ENCODE measurements at places on chromosomes 7 and 10.

- no peak for DNase-seq
These were observed 103.0 kb downstream of the VOPP1 start for GRCh38 chr7:55469271-55469681.

GRCh38 chr7:27156916-27157701 is 634 bp upstream of the HOXA7 start:
- no peak for DNase-seq

GRCh38 chr10:75980419-75981002 is 549.1 kb downstream of the LRMDA start:
- no peak for DNase-seq

DNA sequence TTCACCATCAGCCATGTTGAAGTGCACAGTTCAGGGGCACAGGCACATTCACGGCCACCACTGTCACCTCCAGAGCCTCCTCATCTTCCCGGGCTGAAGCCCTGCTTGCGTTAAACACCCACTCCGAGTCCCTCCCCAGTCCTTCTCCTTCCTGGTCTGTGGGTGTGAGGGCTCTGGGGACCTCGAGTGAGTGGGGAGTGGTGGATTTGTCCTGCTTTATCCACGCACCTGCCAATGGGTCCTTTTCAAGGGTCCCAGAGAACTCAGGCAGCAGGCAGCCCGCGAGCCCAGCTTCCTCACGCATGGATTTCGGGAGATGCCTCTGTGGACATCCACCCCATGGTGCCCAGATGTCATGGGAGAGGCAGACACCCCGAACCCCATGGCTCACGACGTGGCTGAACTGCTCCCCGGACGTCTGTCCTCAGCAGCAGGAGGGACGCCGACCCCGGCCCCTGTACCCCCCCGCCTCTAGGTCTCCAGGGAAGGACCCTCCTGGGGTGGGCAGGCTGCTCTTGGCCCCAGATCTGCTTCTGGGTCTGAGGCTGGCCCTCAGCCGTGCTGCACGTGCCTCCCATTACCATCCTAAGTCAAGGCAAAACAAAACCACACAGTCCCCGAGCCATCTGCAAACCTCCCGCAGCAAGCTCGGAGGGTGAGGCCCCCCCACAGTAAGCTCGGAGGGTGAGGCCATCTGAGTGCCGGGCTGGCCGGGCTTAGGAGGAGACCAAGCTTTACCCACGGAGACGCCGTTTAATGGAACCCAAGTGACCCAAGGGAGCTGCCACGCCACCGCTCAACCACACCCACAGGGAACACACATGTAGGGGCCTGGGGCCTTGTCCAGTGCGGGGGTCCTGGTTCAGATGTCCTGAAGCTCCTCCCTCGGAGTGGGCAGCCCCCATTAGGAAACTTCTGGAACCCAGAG is 9.0 kb downstream of the CYP2W1 start:
- DNase-seq, result no peak

DNA sequence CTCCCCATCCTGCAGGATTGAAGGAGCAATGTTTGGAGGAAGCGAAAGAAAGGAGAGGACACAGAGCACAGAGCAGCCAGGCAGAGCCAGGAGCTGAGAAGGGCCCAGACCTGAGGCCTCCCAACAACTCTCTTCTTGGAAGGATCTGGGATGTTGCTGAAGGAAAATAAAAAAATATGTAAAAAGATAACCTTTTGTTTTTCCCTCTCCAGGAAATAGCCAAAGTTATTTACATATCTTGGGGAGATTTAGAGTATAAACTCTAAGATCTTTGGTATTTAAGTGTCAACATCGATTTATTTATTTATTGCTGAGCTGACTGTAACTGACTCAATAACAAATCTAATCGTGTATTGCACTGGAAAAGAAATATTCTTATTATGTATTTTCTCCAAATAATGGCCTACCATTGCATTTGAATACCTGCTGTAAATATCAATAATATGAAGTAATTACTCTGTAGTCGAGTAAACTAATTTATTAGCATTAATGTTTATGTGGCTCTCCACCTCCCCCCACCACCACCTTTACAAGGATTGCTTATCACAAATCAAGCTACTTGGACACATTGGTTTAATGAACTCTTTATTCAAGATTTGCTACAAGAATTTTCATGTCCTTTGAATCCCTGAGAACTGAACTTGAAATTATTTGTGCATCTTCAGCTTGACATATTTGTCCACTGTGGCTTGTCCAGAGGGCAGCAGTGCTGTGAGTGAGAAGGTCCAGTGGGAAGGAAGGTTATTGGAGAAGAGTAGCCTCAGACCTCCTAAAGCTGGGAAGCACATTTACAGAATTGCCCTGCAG is 1.8 kb upstream of the HOXA11 start:
- no peak for DNase-seq

DNA sequence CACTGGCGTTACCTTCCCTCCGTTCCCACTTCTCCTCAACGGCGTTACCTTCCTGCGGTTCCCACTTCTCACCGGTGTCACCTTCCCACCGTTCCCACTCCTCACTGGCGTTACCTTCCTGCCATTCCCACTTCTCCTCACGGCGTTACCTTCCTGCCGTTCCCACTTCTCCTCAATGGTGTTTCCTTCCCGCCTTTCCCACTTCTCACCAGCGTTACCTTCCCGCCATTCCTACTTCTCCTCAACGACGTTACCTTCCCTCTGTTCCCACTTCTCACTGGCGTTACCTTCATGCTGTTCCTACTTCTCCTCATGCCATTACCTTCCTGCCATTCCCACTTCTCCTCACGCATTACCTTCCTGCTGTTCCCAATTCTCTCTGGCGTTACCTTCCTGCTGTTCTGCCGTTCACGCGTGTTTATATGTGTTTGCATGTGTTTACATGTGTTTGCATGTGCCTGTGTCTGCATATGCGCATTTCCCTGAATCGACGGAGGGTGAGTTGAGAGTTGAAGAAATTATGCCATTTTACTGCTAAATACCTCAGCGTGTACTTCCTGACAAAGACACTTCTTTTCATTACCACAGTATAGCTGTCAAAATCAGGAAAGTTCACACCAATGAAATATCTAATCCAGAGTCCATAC is 23.2 kb upstream of the CFAP46 start:
- no peak for DNase-seq

DNA sequence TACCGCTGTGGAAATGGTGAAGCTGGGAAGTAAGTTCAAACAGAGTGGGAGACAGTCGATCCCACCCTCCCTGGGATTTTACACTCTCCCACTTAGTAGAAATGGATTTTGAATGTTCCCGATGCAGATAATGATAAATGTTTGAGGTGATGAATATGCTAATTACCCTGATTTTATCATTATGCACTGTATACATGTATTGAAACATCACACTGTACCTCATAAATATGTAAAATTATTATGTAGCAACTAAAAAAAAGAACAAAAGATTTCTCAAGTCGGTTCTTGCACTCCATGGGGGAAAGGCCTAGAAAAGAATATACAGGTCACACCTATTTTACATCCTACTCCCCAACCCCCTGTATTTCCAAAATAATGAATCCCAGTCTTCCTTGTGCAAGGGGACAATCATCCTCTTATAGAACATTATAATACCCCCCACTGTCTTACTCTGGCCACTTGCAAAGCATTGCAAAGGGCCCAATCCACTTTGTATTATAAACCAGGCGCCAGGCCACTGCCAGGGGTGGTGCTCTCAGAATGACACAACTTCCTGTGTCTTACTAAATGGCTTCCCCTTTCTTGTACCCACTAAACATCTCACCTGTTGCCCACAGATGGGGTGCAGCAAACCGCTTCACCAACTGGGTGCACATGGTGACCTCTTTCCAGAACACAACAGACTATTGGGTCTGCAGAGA is 20.6 kb upstream of the OR2AE1 start:
- no peak for DNase-seq

GRCh38 chr10:1567742-1568495 is 169.4 kb downstream of the ADARB2 start:
- no peak for DNase-seq

DNA sequence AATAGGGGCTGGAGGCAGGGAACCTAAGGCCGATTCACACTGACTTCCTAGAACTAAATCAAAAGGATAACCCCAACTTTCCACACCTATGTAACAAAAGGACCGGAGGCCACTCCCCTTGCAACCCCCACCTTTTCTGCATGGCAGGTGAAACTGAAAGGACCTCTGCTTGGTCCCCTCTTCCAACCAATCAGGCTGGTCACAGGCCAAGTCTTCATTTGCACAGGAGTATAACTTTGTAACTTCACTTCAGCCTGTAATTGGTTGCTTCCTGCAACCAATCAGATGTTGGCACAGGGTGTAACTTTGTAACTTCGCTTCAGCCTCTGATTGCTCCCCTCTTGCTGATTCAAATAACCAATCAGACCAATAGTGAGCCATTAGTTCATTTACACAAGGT is 190.0 kb downstream of the FAM107B start:
- DNase-seq, result no peak

- DNase-seq, result no peak
These were observed 31.7 kb upstream of the HERPUD2 start for GRCh38 chr7:35726654-35727053.

DNA sequence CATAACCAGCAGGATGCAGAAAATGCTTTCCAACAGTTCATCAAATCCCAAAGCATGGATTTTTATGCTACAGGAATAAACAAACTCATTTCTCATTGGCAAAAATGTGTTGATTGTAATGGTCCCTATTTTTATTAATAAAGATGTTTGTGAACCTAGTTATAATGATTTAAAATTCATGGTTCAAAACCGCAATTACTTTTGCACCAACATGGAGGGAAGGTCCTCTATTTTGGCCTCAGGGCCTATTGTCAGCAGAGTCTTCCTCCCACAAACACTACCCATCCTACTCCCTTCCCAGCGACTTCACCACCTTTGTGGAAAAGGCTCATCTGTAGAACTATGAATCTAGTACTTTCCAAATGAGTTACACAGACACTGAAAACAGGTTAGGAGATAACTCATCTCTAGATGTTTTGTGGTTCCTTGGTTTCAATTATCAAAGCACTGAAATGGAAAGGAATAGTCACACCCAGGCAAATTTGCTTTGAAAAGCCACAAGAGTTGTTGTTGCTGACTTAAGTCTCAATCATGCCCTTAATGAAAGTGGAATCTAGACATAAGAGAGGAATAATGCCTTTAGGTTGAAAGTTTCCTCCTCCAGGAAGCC is 59.4 kb upstream of the FRMD4A start:
- DNase-seq, result no peak

GRCh38 chr7:78760620-78761355 is 692.7 kb downstream of the MAGI2 start:
- DNase-seq, result no peak

DNA sequence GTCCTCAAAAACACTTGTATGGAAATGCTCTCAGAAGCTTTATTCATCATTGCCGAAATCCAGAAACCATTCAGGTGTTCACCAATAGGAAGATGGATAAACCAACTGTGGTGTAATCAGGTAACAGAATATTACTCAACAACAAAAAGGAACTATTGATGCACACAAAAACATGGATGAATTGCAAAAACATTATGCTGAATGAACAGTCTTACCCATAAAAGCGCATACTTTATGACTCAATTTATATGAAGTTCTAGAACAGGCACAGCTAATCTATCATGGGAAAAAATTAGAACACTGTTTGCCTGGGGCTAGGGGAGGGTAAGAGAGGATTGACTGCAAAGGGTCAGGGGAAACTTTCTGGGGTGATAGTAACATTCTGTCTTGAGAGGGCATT is 26.9 kb upstream of the GSAP start:
- no peak for DNase-seq

DNA sequence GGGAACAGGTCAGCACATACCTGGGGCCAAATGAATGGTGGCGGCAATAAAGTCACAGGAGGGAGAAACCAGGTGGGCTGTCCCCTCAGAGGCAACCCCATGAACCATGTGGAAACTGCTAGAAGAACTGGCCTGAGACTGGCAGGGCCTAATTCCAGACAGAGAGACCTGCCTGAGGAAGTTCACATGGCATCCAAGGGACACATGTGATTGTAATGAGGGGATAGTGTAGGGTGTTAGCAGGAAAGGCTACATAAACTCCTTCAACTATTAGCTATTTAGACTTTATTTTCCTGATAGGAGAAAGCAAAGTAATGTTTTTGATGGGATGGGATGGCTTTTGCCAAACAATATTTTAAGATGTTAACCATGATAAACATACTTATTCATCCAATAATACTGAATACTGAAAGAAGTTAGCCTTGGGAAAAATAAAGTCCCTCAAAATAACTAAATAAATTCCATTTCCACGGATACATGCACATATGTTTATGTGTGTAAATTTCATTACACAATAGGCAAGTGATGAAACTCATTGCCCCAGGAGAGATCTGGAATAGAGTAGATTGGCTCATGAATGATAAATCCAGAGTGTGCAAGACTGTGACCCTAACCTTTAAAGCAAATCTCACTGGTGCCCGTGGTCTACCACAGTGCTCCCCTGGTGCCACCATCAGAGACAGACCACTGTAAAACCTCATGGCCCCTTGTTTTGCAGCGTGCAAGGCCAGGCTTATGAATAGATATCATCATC is 137.0 kb downstream of the NRF1 start:
- DNase-seq, result no peak

GRCh38 chr10:61975391-61975932 is 74.0 kb downstream of the ARID5B start:
- DNase-seq, result no peak

DNA sequence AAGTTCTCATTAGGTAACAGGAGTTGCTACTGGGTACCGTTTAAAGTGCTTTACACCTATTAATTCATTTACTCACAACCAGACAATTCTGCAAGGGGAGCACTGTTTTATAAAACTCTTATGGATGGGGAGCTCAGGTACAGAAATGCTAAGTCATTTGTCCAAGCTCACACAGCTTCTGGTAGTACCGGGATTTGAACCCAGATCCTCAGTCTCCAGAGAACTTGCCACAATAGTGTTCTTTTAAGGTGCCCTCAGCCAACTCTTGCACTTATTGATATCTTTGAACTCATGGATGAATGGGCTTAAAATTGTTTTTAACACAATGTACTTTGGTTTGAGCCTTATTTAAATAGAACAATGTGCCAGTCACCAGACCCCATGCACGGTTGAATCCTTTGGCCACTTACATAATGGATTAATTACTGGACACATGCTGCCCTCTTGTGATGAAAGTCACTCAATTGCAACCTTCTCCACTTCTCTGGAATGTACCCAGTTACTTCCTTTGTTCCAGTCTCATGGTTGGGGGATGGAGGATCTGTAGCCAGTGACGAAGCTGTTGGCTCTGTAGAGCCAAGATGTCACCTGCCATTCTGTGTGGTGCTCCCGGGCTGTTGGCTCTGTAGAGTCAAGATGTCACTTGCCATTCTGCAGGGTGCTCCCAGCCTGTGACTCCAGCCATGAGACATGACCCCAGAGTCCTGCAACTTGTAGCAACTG is 65.6 kb downstream of the NOD1 start:
- no peak for DNase-seq

GRCh38 chr10:47040681-47041080 is 129.5 kb downstream of the PTPN20 start:
- no peak for DNase-seq

- DNase-seq, result no peak
These were observed 125.2 kb upstream of the NANOS1 start for GRCh38 chr10:118904286-118904685.

GRCh38 chr7:6278749-6279310 is 6.4 kb upstream of the CYTH3 start:
- no peak for DNase-seq
